ENCODE measurements at places on chromosomes 7 and 10.

DNA sequence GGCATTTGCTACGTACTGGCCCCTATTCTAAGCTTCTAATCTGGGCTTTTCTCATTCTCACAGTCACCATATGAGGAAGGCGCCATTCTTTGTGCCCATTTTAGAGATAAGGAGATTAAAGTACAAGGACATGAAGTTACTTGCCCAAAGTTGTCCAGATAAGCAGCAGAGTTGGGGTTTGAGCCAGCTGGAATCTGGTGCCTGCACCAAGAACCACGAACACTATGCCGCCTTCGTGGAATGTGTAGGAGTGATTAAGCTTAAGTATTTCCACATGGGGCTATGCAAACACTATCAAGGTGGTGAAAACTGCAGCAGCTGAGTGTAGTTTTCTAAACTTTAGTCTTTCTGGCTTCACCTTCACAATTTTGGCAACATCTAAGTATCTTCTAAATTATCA is 342.7 kb upstream of the ETV1 start:
- DNase-seq = no peak

- no peak for DNase-seq
Observed at GRCh38 chr10:131644289-131644688, 256.5 kb upstream of the PPP2R2D start.

DNA sequence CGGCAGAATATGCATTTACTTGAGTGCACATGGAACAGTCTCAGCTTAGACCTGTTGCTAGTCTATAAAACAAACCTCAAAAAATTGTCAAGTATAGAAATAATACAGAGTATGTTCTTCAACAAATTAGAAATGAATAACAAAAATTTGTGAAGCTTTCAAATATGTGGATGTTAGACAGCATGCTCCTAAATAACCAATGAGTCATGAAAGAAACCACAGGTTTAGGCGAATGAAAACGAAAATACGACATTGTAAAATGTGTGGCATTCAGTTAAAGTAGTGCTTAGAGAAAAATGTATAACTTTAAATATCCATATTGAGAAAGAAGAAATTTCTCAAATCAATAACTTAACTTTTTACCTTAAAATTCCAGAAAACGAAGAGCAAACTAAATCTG is 760.0 kb upstream of the SORCS1 start:
- no peak for DNase-seq

GRCh38 chr7:116583653-116584052 is 58.8 kb downstream of the CAV1 start:
- no peak for DNase-seq

GRCh38 chr7:24854866-24855265 is 97.6 kb upstream of the GSDME start:
- no peak for DNase-seq

- no peak for DNase-seq
Observed at GRCh38 chr10:2282202-2282601, 544.9 kb upstream of the ADARB2 start.

DNA sequence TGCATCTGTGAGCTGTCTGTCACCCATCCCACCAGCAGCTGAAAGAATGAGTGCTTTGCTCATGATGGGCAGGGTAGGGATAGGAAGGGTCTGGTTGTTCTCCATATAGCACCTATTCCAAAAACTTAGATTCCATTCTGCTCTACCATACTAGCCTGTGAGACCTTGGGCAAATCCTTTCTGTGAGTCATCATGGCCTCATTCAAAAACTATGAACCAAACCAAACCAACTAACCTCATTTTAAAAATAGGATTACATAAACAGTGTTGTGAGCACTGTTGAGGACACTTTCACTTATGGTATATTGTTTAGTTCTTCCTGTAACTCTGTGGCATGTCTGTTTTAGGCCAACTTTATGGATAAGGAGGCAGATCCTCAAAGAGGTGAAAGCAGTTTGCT is 30.9 kb upstream of the STEAP4 start:
- no peak for DNase-seq

GRCh38 chr10:2081501-2081900 is 344.2 kb upstream of the ADARB2 start:
- no peak for DNase-seq
